ENCODE measurements at places on chromosomes 12 and 14.

DNA sequence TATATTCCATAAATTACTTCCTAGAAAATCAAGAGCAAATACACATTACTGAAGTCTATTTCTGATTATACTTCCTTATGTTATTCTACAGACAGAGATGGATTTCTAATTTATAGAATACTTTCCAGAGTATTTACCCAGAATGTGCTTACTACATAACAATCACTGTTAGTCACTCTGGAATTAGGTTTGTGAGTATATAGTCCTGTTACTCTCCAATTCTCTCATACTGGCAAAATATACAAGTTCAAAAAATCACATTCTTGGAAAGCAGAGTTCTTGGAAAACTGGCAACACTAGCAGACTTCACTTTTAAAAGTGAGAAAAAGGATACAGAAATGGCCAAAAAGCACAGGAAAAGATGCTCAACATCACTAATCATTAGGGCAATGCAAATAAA is 7.3 kb downstream of the PPP2R5E start:
- DNase-seq: no peak

- DNase-seq: peak; percentile 73
Measured at GRCh38 chr14:93970965-93971634, 5.3 kb downstream of the ASB2 start.

DNA sequence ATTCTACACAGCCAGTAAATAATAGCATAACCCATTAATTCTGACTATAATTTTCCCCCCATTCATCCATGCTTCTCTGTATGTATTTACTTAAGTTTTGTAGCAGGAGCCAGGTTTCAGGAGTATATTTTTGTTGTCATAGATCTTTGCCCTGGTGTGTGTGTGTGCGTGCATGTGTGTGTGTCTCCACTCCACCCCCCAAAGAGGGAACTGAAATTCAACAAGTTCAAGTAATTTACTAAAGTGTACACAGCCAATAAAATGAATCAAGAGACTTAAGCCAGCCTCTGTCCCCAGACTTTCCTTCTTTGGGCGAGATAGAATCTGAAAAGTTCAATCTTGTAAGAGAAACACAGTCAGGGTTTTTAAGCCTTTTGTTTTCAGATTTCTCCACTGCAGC is 792.0 kb downstream of the MED13L start:
- DNase-seq: no peak

DNA sequence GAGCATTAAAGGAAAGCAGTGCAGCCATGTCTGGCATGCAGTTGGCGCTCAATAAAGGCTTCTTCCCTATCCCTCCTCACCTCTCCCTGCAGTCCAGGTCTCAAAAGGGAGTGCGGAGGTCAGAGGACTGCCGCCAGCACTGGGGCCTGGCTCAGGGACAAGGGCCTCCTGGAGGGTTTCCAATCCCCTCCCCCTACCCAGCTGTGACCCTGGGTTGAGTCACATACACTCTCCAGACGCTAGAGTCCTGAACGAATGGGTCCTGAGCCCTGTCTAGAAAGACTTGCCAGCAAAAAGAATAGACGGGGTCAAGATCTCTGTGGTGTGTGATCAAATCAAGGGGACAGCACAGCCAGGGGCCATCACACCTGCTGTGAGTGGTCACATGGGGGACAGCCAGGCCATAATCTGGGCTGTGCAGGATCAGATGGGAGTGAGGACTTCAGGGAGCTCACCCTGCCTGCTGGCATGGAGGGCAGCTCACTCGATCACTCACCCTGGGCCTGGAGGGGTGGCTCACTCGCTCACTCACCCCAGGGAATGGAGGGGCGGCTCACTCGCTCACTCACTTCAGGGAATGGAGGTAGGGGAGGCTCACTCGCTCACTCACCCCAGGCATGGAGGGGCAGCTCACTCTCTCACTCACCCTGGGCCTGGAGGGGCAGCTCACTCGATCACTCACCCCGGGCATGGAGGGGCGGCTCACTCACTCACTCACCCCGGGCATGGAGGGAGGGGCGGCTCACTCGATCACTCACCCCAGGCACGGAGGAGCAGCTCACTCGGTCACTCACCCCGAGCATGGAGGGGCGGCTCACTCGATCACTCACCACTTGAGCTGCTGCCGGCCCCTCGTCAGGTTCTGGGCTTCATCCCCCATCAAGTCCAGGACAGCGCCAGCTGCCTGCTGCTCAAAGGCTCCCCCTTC is 12.8 kb downstream of the CFAP73 start:
- no peak for DNase-seq

- DNase-seq: no peak
Measured at GRCh38 chr14:61480704-61481285, 159.4 kb downstream of the PRKCH start.

GRCh38 chr12:97568336-97569180 is 106.0 kb downstream of the RMST start:
- no peak for DNase-seq

GRCh38 chr12:107560165-107560898 is 125.3 kb upstream of the PWP1 start:
- no peak for DNase-seq

DNA sequence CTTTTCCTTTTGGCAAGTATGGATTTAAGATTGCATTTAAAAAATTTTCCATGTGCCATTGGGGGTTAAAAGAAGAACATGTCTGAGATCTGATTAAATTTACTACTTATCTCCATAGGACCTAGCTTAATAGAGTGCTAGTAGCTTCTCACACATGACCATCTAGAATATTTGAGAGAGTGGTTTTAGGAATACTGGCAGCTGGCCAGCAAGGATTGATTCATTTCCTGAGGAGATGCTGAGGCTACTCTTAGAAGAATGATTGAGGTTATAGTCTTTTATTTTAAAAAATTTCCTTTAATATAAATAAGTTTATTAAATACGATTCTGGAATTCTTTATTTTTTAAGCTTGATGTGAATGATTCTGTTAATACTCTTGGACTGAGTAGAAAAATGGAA is 56.2 kb downstream of the MIPOL1 start:
- DNase-seq: no peak
